ENCODE measurements at places on chromosomes 12 and 14. TPM values are rescaled to one million over a fixed set of nuclear protein-coding genes. Genes with fewer than 3 reads are reported as not detected.

Gene TMCC3
- 0.47 TPM for total RNA-seq

Gene FGF6
- total RNA-seq = not detected

Gene OR6C2
- not detected for total RNA-seq

Gene R3HDM2
- total RNA-seq = 9.3 TPM

Gene OTX2
- total RNA-seq = not detected

Gene SLC6A13
- total RNA-seq = not detected

Gene KRT75
- total RNA-seq = not detected

Measured in bronchial smooth muscle cell (primary cell).